ENCODE measurements at places on chromosomes 13 and 19. TPM values are rescaled to one million over a fixed set of nuclear protein-coding genes. Genes with fewer than 3 reads are reported as not detected.
A peak's percentile ranks its signal among the peaks of the same experiment; 100 is the strongest.

Gene CRTC1
- total RNA-seq = 12.3 TPM

Gene PPP1R37
- total RNA-seq = 23.9 TPM

Gene BICRA
- 14.6 TPM for total RNA-seq

Gene FPR1
- total RNA-seq = not detected

Gene IFNL1
- not detected for total RNA-seq

Gene OR4F17
- total RNA-seq = not detected

Gene LILRA1
- not detected for total RNA-seq

DNA sequence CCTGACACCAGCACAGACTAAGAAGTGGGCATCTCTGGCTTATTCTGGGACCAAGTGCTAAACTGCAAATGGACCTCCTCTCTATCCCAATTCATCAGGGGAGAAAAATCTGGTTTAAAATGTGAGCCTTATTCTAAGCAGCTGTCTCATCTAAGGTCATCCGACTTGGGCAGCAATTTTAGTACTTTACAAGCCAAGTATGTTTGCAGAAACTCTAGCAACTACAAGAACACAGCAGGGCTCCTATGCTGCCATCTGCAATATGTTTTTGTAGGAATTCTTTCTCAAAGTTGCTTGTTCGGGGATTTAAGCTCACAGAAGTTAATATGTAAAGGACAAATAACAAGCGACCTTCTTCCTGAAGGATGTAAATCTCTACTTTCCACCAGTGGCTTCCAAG lies 113.1 kb downstream of the FOXO1 start:
- no peaks in the 10 kb centered on the region for H3K36me3 ChIP-seq
- H3K27me3 ChIP-seq = no peaks in the 10 kb centered on the region
- H3K4me3 ChIP-seq = no peak overlapping the region
- DNase-seq = no peak

- no peak overlapping the region for H3K4me3 ChIP-seq
- DNase-seq = peak; percentile 59
- no peak overlapping the region for H3K27ac ChIP-seq
- no peaks in the 10 kb centered on the region for H3K4me1 ChIP-seq
Observed at GRCh38 chr19:2337329-2337707, 8.8 kb downstream of the SPPL2B start.

DNA sequence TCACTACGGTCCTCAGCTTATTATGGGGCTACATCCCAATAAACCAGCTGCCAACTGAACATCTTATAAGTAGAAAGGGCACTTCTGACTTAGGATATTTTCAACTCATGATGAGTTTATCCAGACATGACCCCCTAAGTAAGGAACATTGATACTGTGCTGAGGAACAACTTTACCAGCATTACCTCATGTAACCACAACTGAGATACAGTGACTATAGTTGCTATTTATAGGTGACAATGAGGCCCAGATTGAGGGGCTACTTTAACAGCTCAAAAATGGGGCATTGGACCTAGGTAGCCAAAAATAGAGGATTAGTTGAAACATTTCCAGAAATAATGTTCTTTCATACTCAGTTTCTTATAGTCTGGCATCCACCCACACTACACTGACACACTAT lies 26.8 kb downstream of the SKA3 start:
- peaks cover 15% of the 10 kb centered on the region for H3K36me3 ChIP-seq
- 0 out of 2 replicates have a peak overlapping the region, but pooled peaks have one; percentile 37 for H3K27ac ChIP-seq
- H3K27me3 ChIP-seq = no peaks in the 10 kb centered on the region
- 0 out of 2 replicates have a peak, but pooled peaks cover 6% of the 10 kb centered on the region for H3K4me1 ChIP-seq
- no peak for DNase-seq
- no peak overlapping the region for H3K4me3 ChIP-seq

DNA sequence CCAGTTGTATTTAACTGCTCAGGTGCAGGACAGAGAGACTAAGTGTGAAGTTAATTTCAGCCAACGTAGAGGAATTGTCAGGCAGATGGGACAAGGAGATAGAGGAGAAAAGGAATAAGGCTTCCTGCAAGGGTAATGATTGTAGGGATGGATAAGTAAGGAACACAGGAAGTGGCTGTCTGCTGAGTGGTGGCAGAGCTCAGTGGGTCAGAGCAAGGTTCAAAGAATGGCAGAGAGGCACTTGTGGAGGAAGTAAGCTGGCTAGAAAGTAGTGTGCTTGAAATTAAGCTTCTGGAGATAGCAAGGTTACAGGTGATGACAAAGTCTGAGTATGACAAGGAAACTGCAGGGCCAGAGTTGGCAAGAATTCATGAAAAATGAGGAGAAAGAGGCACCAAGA lies 47.9 kb downstream of the USPL1 start:
- H3K4me1 ChIP-seq = no peaks in the 10 kb centered on the region
- H3K27me3 ChIP-seq = peaks cover 2% of the 10 kb centered on the region
- no peak for DNase-seq
- no peak overlapping the region for H3K27ac ChIP-seq
- no peaks in the 10 kb centered on the region for H3K36me3 ChIP-seq
- no peak overlapping the region for H3K4me3 ChIP-seq

- H3K27me3 ChIP-seq = no peaks in the 10 kb centered on the region
- no peak for DNase-seq
- peaks cover 24% of the 10 kb centered on the region for H3K36me3 ChIP-seq
- peaks cover 19% of the 10 kb centered on the region for H3K4me1 ChIP-seq
Observed at GRCh38 chr13:59954601-59955000, 209.1 kb downstream of the DIAPH3 start.

- H3K27me3 ChIP-seq = peaks cover 2% of the 10 kb centered on the region
- H3K4me1 ChIP-seq = no peaks in the 10 kb centered on the region
- DNase-seq = no peak
- H3K36me3 ChIP-seq = peaks cover 13% of the 10 kb centered on the region
- H3K4me3 ChIP-seq = peak overlapping the region; percentile 88
- H3K27ac ChIP-seq = no peak overlapping the region
Observed at GRCh38 chr19:2820112-2820702, 539 bp downstream of the ZNF554 start.

All from HFFc6 (cell line).